Stimulated activated CD8-positive, alpha-beta memory T cell treated with anti-CD3 and anti-CD28 coated beads, Interleukin-4, amount 100 ng/mL, for 4 hours (primary cell): ENCODE measurements at places on chromosomes 1 and 21.

DNA sequence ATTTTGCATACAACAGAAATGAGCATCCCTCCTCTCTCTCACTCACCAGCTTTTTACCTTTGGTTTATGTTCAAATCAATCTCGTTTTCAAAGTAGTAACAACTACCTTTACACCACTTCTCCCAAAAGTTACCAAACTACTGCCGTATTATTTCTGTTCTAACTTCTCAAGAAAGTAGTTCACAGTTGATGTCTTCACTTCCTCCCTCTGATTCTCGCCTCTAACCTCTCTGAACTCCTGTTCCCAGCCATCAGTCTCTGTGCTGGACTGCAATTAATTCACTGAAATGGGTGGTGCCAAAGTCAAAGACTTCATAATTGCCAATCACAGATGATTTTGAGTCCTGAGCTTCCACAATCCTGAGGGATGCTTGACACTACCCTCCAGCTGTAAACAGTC lies 54.0 kb downstream of the ZNF281 start:
- DNase-seq: no peak

GRCh38 chr1:89641781-89642180 lies 8.9 kb downstream of the LRRC8C start:
- no peak for DNase-seq

DNA sequence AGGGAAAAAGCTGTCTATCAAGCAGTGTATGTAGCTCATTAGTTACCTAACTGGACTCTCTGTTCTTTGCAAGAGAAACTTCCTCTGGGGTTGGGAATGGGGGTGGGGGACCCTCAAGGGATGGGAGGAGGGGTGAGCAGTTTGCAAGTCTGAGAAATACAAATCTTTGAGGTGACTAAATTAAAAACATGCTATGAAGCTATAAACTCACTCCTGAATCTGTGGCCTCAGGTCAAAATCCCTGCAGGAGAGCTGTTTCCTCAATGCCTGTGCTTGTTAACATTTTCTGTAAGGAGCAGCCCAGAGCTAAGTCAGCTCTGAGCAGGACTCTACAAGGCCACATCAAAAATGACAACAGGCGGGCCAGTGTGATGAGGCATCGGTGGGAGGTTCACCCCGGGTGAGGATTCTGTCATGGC lies 32.8 kb upstream of the PTPRC start:
- DNase-seq: no peak

DNA sequence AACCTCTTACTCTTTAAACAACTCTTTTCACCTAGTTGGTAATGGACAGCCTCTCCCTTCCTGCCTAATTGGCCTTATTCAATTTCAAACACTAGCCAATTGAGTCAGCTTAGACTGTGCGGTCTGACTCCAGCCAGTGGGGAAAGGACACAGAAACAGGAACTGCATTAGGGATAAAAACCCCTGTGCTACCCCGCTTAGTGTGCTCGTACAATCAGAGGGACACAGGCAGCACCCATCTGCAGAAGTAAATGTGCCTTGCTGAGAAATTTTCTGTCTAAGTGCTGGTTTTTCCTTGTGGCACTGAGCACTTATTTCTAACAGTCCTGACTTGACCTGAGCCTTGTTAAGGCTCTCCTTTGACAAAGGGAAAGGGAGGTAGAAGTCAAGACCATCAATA lies 6.0 kb upstream of the CD2 start:
- DNase-seq: no peak

- no peak for DNase-seq
Measured at GRCh38 chr1:9211291-9211811, 23.2 kb upstream of the H6PD start.

- DNase-seq: no peak
Measured at GRCh38 chr1:53057127-53057526, 4.9 kb upstream of the PODN start.

GRCh38 chr1:156826630-156827029 lies 10.0 kb upstream of the SH2D2A start:
- no peak for DNase-seq

GRCh38 chr21:35058058-35058457 lies 9.0 kb upstream of the RUNX1 start:
- no peak for DNase-seq

- DNase-seq: no peak
Measured at GRCh38 chr1:219171192-219171935, 2.3 kb upstream of the LYPLAL1 start.

- no peak for DNase-seq
Measured at GRCh38 chr1:171916315-171916771, 75.0 kb downstream of the DNM3 start.

DNA sequence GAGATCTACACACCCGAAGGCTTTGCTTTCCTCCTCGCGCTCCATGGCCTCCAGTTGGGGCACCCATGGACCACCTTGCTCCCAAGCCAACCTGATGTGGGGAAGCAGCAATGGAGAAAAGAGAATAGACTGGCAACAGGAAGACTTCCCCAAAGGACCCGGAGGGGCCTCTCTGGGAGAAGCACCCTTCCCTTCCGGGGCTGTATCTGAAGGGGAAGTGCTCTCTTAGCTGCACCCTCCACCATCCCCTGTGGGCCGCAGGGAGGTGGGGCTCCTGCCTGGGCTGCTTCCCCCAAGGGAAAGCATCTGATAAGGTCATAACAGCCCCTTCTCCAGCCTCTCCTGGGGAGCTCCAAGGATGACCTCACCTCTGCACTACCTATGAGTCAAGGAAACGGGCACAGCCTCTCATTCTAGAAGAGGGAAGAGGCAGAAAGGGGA lies 100.2 kb downstream of the RIPK4 start:
- DNase-seq: no peak

GRCh38 chr1:89633800-89634625 lies 1.1 kb downstream of the LRRC8C start:
- DNase-seq: no peak

- DNase-seq: no peak
Measured at GRCh38 chr1:25581764-25582163, 34.8 kb upstream of the MAN1C1 start.

DNA sequence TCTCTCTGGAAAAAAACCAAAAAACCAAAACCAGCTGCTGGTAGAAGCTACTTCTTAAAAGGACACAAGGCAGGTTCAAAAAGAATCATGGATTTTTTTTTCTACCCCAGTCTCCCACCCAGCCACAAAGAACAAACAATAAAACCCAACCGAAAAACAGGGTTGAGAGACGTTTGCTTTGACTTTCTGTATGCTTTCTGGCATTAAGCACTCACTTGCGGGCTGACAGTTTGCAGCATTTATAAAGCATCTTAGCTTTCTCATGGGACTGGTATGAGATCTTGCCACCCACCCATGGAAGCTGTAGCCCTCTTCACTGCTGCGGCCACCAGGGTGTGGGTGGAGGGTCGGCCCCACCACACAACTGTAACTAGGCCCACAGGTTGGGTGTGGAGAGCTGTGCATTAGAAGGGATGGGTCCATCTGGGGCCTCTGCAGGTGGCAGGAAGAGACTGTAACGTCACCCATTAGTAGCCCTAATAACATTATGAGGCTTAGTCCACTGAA lies 165.7 kb downstream of the RHOU start:
- DNase-seq: no peak

DNA sequence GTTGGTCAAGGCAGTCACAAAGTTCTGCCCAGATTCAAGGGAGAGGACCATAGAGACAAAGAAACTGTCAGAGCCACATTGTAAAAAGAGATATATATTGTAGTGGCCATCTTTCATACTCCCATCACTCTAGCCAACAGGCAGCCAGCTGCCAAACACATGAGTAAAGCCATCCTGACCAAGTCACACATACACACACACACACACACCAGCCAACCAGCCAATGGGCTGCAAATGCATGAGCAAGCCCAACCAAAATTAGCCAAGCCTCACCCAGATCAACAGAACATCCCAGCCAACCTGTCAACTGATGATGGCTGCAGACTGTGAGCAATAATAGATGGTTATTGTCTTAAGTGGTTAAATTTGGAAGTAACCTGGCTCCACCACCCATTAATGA lies 120.7 kb downstream of the SEC16B start:
- no peak for DNase-seq

DNA sequence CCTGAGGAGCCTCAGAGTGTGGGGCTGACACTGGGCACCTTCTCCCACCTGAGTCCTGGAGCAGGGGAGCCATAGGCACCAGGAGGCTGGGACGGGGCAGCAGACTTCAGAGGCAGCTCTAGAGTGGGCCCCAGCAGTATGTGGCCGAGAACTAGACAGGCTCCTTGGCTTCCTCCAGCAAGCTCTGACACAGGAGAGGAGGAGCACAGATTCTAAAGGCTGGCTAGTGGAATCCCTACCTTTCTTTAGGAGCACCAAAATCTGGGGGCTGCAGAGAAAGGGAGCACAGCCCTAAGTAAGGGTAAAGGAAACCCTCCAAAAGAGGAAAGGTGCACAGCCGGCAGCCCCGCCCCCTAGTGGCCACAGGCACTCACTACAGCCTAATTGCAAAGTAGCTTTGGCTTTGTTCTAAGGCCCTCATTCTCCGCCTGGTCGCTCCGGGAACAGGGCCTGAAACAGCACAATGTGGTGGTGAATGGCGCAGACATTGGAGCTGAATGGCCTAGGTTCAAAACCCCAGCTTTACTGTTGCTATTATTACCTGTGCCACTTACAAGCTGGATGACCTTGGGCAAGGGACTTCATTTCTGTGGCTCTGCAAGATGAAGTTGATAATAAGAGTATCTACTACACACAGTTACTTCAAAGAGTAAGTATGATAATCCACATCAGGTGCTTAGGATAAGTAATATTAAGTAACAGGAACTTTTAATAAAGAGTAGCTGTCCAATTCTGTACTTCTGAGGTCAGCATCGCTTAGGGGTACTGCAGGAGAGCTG lies 8.8 kb upstream of the GUCA2A start:
- DNase-seq: peak; percentile 50

DNA sequence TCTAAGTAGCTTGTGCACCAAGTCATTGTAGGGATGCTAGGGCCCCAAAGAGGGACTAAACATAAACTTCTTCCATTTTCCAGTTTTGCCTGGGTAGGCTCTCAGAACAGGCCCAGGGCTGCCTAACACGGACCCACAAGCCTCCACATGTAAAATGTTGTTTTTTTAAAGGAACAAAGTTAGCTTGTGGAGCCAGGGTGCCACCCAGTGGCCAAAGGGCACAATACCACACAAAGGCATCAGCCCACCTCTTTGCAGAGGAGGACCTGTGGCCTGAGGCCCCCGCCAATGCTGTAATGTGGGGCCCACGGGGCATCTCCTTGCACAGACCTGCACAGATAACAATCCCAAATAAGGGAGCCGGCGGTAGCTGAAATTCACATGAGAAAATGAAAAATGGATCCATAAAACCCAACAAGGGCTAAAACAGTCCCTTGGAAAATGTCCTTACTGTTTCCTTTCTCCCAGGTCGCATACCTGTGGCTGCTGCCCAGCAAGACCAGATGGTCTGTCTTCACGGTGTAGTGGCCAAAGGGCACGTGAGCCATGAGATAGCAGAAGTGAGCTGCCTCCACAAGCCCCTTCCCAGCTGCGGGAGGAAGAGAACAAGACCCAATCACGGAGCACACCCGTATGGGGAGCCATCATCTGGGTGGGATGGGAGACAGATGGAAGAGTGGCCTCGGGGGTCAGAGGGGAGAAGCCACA lies 23.8 kb downstream of the SEC16B start:
- no peak for DNase-seq

- no peak for DNase-seq
Measured at GRCh38 chr1:20229171-20229570, 42.9 kb upstream of the PLA2G2C start.

GRCh38 chr1:22527122-22527521 lies 36.2 kb upstream of the EPHA8 start:
- no peak for DNase-seq

GRCh38 chr1:208238710-208239472 lies 5.3 kb downstream of the PLXNA2 start:
- no peak for DNase-seq

DNA sequence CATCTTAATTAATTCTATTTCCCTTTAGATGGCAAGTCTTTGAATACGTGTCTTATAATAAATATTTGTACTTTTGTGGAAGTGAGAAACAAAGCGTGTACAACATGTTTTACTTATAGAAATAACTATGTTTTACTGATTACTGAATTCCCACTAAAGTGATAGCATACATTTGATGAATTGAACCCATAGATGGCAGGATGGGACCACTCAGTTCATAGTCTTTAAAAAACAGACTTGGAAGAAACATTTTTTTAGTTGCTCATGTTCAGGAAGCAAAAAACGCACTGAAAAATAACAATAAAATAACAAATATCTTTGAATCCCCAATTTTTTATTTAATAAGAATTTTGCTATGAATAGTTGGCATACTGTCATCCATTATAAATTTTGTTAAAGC lies 507.1 kb upstream of the ZRANB2 start:
- no peak for DNase-seq

- DNase-seq: peak; percentile 3
Measured at GRCh38 chr1:155127105-155127966, at the start of gene EFNA1. Gene EFNA1 (plus strand): TSS chr1:155127876. CDS start chr1:155127978, 102 bp downstream.

DNA sequence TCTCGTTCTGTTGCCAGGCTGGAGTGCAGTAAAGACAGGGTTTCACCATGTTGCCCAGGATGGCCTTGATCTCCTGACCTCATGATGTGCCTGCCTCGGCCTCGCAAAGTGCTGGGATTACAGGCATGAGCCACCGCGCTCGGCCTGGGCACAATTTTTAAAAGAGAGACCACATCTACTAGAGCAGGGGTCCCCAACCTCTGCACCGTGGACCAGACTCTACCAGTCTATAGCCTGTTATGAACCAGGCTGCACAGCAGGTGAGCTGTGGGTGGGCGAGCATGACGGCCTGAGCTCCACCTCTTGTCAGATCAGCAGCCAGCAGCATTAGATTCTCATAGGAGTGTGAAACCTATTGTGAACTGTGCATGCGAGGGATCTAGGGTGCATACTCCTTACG lies 20.8 kb downstream of the TNNT2 start:
- DNase-seq: no peak

DNA sequence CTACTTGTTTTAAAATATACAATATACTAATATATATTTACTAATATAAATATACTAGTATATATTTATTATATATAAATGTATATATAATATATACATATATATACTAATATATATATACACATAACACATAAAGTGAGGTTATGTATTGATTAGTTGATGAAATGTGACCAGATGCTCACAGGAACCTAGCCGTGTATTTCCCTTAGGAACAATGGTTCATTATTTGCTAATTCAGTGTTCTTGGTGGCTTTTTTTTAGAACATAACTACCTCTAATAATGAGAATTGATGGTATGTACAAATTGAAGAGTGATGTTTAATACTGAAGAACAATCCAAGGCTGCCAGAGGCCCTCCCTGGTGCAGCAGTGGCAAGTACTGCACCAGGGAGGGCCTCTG lies 37.9 kb upstream of the ITPKB start:
- DNase-seq: no peak
